CD4-positive, alpha-beta T cell treated with Interleukin-12 subunit alpha and Interleukin-12 subunit beta, for 1 hour (primary cell): ENCODE measurements at places on chromosomes 12 and 14.
A peak's percentile ranks its signal among the peaks of the same experiment; 100 is the strongest.

DNA sequence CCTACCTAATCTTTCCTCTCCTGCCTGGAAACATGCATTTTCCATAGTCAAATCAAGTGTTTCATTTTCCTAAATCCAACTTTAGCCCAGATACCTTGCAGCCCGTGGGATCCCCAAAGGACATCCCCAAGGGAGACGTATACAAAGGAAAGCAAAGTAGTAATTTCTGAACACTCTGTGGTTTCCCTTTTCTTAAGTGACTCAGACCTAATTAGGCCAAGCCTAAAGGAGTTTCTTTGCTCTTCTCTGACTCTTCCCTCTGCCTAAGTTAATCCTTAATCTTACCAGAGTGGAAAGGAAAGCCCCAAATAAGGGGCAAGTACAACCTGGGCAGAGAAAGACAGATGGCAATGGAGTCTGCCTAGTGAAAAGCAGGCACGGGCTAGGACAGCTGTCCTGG, 250.3 kb downstream of the SPTSSA start:
- no peak for DNase-seq

DNA sequence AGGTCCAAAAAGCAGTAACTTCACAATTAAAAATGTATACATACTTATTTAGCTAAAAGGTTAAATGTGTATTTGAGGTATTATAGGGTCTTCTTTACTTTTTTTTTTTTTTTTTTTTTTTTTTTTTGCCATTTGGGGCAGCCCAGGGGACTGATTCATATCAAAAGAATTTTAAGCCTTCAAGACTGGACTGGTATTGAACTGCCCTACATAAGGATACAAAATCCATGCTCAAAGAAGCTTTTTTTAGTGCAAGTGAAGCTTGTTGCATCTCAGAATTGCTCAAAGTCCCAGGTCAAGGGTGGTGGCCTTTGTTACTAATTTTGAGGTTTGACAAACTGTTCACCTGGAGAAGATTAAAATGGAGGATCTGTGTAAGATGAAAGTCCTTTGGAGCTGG, 124.0 kb downstream of the APAF1 start:
- DNase-seq, result no peak

DNA sequence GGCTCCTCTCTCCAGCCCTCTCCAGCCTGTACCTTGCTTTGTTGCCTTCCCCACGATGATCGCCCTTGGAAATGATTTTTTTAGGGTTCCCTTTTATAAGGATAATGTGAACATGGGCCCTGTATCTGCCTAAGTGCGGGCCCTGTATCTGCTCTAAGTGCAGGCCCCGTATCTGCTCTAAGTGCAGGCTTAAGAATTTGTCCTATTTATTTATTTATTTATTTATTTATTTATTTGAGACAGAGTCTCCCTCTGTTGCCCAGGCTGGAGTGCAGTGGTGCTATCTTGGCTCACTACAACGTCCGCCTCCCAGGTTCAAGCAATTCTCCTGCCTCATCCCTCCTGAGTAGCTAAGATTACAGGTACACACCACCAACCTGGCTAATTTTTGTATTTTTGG, 22.5 kb downstream of the GALNT16 start:
- DNase-seq, result no peak

DNA sequence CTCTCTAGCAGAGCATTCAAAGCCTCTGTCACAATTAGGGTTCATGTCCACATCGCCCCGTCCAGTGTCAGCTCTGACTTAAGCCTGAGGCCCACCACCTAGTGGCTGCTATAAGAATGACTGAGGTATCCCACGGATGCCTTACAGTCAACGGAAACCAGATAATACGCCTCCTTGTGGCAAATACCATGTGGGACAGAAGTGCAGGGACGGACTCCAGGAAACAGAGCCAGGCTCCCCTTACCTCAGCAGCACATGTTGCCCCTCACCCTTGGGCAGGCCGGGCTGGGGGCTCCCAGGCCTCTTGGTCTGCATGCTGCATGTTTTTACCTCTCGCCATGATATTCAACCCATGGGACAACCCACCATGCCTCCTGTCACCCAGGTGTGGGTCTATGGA, 86.3 kb downstream of the VWF start:
- DNase-seq, result peak; percentile 46

DNA sequence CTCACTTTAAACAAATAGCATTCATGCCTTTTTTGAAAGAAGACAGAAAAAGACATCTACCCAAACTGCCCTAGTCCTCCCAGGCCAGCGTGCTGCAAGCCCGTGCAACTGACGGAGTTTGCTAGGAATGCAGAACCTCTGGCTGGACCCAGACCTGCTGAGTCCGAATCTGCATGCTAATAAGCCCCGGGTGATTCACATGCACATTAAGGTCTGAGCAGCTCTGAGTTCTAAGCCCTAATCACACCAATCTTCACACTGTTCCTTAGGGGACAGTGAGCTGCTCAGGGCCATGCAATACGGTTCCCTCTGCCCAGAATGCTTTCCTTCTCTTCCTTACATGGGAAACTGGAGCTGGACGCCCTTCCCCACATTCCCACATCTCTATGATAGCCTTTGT, 25.2 kb downstream of the HAL start:
- DNase-seq, result no peak
